ENCODE measurements at places on chromosomes 11 and 22.

GRCh38 chr11:123374622-123374968, 55.5 kb upstream of the GRAMD1B start:
- DNase-seq = no peak

DNA sequence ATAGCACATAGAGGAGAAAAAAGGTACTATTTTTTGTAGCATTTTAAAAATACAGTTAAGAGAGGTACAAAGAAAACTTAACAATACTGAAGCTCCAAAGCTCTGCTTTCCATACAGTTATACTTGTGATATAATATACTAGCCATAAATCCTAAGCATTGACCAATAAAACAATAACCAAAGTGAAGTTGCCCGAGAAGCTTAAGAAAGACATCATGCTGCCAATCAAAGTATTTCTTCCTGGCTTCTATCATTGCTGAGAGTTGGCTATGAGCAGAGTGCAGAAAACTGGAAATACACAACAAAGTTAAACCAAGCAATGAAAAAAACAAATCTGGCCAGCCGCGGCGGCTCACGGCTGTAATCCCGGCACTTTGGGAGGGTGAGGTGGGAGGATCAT, 84.2 kb downstream of the RBFOX2 start:
- DNase-seq = no peak

GRCh38 chr22:49418341-49418894, 409.3 kb downstream of the BRD1 start:
- DNase-seq = no peak

- DNase-seq = no peak
Measured at GRCh38 chr11:73268671-73269271, 3.4 kb upstream of the P2RY6 start.

DNA sequence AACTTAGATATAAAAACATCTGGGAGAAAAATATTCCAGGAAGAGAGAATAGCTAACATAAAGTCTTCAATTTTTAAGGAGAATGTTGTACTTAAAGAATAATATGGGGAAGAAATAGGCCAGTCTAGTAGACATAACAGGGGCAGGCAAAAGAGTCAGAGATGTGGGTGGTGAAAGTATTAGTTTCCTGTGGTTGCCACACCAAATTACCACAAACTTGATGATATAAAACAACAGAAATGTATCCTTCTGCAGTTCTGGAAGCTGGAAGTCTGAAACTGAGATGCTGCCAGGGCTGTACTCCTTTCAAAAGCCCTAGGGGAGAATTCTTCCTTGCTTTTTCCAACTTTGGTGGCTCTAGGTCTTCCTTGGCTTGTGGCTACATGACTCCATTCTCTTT, 1309.7 kb downstream of the LRRC4C start:
- DNase-seq = no peak

- DNase-seq = no peak
Measured at GRCh38 chr11:80798174-80798573, 1357.3 kb upstream of the TENM4 start.

GRCh38 chr11:61587541-61587941, 6.7 kb upstream of the SYT7 start:
- DNase-seq = no peak

GRCh38 chr22:17866127-17866526, 91.9 kb upstream of the BID start:
- DNase-seq = no peak

DNA sequence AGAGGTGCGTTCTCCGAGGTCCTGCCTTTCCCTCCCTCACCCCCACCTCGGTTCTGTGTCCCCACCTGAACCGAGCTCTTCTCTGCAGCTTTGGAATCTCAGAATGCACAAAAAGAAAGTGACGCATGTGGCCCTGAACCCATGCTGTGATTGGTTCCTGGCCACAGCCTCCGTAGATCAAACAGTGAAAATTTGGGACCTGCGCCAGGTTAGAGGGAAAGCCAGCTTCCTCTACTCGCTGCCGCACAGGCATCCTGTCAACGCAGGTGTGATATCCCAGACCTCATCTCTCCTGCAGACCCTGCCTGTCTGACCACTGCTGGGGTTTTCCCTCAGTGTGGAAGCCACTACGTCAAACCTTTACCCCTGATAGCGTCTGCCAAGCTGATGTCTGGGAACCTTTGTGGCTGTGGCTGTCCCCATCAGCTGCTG, 13.9 kb downstream of the ACP2 start:
- DNase-seq = peak; percentile 68

GRCh38 chr11:10454878-10455631, at the start of gene AMPD3:
AMPD3 (plus strand) TSS chr11:10455264; CDS start chr11:10461520, 6,256 bp downstream.
- DNase-seq = no peak

GRCh38 chr22:41674846-41675340, 13.8 kb downstream of the SNU13 start:
- DNase-seq = no peak

DNA sequence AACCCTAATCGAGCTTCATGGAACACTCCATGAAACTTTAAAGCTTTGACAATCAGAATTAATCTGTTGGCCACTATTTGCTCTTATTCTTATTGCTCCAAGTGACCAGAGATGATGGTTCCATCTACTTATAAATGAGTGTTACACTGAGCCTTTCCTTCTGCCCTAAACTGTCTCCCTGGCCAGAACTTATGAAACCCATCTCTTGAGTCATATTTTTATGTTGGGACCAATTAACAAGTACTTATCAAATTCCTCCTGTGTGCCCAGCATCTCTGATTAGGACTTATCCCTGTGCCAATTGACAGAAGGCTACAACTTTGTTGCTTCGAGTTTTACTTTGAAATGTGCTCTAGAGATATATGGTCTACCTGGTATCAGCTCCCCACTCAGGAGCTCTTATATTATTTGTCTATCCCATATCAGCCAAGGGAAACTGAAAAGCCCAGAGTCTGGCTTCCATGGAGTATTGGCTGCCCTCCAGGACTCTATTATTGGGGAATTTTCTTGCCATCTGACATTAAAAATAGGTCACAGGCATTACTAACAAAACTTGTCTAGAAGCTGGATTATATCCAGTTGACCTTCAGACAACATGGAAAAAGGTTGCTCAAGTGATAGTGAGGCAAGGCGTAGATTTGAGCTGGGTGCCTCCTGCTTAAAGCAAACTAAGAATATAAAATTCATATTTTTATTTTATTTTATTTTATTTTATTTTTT, 8.8 kb downstream of the KREMEN1 start:
- DNase-seq = no peak

DNA sequence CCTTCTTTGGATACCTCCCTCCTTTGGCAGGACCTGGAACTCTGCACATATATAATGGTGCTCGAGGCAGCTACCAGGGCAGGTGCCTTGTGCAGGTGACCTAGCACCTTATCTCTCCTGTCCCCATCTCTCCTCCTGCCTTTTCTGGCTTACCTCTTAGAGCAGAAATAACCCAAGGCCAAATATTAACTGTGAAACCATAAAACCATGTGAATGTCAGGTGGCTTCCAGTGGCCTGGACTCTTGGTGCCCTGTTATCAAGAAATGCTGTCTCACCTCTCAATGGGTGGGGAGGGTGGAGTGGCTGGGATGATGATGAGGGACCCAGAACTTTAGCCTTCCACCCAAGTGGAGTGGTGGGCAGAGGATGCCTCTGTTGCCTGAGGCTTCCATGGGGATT, 42.9 kb downstream of the YWHAH start:
- no peak for DNase-seq

- no peak for DNase-seq
Measured at GRCh38 chr11:105767931-105768330, 158.1 kb downstream of the GRIA4 start.

DNA sequence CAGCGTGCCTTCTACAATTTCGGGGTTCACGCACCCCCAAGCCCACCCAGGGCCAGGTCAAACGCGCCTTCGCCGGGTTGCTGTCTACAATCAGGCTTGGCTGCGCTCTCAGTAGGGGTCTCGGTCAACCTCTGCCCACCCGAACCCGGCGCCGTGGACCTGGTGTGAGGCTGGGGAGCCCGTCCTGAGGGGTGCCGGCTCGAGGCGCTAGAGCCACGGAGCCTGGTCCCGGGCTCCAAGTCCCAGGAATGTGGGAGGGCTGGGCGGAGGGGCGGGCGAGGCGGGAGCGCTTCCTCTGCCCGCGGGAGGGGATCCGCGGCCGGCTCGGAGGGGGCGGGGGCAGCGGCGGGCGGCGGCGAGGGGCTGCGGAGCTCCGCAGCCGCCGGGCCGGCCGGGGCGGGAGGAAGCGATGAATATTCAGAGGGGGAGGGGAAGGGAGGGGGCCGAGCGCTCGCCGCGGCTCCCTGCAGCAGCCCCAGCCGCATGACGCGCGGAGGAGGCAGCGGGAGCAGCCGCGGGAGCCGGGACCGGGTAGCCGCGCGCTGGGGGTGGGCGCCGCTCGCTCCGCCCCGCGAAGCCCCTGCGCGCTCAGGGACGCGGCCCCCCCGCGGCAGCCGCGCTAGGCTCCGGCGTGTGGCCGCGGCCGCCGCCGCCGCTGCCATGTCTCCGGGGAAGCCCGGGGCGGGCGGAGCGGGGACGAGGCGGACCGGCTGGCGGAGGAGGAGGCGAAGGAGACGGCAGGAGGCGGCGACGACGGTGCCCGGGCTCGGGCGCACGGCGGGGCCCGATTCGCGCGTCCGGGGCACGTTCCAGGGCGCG, at the start of gene PTPRJ:
TSS of gene PTPRJ (plus strand) at position 472 of the 819 bp plus-strand sequence. CDS start 354 bp downstream, outside the sequence.
- DNase-seq = no peak

- DNase-seq = no peak
Measured at GRCh38 chr11:130397780-130398179, 30.6 kb downstream of the ADAMTS8 start.

DNA sequence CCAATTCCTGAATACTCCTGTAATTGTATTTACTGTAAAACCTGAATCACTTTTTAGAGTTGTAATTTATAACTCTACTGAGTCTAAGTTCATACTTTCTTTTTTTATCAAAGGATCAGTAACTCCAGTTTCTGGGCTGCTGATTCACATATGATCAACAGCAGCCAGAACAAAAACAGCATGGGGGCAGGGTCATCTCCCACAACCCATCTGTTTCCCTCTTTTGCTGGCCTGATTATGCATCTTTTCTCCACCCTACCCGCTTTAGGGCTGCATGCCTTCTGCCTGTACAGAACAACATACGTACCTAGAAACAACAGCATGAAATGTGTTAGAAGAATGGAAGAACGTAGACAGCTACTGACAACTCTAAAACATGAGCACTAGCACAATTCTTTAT, 76.0 kb downstream of the MRTFA start:
- DNase-seq = no peak

DNA sequence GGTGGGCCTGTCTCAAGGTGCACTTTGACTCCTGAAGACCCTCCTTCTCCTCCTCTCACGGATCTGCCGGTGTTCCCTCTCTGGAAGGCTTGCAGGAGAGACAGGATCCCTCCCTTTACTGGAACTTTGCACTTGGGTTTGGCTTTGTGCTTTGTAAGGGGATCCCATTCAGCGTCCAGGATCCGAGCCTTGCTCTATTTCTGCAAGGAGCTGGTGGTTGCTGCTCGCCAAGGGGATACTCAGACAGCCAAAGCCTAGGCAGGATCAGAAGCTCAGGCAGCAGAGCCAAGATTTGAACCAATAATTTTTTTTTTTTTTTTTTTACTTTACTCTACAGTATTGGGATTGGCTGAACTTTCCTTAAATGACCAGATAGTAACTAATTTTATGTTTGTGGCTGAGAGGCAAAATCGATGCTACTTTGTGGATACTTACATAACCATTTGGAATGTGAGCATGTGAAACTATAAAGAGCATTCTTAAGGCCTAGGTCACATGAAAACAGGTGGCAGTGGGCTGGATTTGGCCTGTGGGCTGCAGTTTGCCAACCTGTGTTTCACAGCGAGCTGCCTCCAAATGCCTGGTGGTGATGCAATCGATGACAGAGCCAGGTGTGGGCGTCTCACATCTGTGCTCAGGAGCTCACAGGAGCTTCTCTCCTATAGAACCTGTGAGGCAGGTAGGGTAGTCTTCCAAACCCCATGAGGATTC, 25.2 kb downstream of the BCR start:
- DNase-seq = no peak

DNA sequence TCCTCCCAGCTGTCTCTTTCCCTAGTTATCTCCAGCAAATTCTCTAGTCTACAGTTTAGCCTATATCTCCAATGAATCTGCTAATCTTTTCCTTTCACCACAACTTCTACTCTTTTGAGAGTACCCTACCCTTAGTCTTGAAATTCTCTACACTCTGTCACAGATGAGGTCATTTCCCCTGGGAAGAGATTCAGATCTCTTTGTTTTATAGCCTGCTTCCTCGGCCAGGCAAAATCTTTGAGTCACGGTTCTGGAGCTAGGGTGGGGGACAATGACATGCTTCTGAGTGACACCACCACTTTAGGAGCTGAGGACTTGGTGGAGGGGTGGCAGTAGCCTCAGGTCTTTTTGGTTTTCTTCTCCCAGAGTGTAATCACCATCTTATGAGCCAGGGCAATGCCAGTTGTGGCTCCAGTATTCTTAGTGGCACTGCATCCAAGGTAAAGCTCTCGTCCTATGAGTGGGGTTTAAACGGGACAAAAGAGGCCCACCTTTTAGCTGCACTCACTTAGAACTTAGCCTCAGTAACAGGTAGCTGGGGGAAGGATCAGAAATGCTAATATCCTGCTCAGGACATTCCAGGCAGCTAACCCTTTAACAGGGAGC, 98.5 kb upstream of the RRM1 start:
- no peak for DNase-seq

GRCh38 chr22:50173311-50173982, 2.9 kb downstream of the PANX2 start:
- DNase-seq = no peak

- DNase-seq = no peak
Measured at GRCh38 chr11:43578346-43579170, 102.0 kb upstream of the HSD17B12 start.

DNA sequence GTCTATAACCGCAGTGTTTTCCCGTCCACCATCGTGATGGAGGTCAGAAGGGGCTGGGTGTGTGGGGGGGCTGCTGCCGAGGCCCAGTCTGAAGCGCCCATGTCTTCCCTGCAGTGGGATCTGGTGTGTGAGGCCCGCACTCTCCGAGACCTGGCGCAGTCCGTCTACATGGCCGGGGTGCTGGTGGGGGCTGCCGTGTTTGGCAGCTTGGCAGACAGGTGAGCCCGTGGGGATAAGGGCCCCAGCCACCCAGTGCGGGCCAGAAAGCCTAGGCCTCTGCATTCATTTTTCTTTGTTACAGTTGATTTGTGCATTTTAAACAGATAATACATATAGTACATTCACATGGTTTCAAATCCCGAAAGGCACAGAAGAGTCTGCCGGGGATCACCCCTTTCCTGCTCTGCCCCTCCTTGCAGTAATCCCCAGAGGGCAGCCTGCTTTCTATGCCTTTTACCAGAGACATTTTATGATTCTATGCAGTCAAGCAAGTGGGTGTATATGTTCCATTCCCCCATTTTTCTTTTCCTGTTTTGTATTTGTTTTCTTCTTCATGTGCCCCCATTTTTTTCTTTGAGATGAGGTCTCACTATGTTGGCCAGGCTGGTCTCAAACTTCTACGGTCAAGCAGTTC, 32.6 kb downstream of the CAPN1 start:
- DNase-seq = no peak
